Bronchial epithelial cell (primary cell): ENCODE measurements at places on chromosomes 3 and 15.
A peak's percentile ranks its signal among the peaks of the same experiment; 100 is the strongest.

- no peak for DNase-seq
These were observed 231.1 kb downstream of the NR2F2 start for GRCh38 chr15:96561593-96561992.

- no peak for DNase-seq
These were observed 28.3 kb upstream of the GALNT15 start for GRCh38 chr3:16146015-16146730.

GRCh38 chr3:195838714-195839113 lies 27.0 kb upstream of the MUC4 start:
- DNase-seq = no peak

DNA sequence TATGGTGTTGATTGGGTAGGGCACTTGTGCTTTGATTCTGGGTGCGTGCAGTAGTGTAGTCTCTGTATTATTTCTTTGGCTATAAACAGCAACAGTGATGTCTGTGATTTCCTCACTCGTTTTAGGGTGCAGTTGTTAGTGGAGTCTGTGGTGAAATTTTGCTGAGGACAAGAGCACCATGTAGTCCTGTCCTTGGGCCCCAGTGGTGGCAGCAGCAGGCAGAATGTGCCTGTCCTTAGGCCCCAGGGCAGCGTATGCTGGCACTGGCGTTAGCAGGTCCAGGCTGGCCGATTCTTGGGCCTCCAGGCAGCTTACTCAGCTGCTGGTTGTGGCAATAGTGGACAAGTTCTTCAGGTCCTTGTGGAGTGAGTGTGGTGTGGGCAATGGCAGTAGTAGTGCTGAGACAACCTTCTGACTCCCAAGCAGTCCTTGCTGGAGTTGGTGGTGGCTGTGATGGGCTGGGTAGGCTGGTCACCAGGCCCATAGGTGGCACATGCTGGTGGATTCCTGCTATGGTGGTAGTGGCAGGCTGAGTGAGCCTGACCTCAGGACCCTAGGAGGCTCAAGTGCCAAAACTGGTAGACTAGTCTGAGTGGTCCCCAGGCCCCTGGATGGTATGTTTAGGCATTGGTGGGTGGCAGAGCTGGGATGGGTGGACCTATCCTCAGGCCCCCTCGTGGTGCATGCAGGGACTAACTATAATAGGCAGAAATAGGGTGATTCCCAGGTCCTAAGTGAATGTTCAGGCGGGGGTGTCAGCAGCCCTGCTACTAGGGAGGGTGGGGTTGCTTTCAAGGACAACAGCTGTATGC lies 56.3 kb downstream of the TNFAIP8L3 start:
- DNase-seq = peak; percentile 72

DNA sequence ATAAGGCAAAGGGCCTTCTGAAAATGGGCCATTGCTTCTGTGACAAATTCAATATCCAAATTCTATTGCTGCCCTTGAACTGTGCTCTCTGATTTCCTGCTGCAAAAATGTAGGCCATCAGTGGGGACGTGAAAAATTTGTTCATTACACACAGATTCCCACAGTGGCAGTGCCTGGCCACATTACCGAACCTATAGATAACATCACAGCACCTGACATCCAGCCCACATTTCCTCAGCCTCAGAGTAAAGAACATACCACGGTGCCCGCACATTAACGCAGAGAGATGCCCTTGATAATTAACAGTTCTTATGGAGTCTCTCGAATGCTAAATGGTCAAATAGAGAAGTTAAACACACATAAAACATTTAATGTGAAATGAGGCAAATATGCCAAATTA lies 931.6 kb upstream of the CFAP20DC start:
- DNase-seq = no peak

DNA sequence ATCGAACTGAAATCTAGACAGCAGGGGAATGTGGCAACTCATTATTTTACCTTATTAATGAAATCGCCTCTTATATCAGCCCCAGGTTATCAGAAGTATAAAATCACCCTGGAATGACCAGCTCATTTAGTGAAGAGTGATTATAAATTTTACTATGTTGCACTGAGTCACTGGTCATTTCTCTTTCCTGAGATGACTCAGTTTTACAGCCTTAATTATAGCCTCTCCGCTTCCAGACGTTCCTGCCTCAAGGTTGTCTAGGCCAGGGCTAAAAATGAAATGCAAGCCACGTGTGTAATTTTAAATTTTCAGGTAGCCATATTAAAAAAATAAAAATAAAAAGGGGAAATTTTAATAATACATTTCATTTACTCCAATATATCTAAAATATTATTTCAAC lies 33.3 kb downstream of the DET1 start:
- DNase-seq = peak; percentile 11

DNA sequence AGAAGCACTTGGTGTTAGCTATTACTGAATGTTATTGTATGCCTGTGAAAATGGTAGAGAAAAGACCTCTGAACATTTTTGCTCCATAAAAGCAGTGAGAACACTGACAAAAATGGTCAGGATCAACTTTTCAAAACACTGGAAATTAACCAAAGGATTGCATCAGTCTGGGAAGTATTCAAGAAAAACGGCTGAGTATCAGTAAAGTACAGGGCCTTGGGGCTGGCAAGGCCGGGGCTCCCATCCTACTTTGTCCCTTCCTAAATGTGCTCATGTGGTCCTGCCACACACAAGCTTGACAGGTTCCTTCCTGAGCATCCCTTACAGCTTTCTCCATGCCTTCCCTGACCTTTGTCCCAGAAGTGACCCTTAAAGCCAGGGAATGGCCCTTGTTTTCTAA lies 84.0 kb downstream of the CFAP20DC start:
- no peak for DNase-seq

DNA sequence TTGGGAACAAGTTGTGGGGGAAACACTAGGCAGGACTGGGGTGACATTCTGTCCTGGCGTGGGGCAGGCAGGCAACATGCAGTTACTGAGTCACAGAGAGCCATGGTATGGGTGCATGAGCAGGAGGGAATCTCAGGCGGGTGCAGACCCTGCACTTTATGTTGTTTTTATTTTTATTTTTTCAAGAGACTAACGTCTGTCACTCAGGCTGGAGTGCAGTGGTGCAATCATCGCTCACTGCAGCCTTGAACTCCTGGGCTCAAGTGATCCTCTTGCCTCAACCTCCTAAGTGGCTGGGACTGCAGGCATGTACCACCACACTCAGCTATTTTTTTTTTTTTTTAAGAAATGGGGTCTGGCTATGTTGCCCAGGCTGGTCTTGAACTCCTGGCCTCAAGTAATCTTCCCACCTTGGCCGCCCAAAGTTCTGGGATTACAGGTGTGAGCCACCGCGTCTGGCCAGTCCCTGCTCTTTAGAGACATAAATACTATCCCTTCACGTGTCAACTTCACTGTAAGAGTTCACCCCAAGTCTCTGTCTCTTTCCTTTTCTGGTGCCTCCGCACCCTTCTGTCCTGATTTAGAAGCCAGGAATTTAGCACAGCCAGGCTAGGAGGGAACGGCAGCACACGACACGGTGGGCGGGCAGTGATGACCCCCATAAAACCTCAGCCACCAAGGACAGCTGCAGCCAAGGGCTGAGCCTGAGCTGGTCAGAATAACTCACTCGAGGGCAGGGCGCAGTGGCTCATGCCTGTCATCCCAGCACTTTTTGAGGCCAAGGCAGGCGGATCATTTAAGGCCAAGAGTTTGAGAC lies 72.8 kb upstream of the IQSEC1 start:
- DNase-seq = no peak

- no peak for DNase-seq
These were observed 53.6 kb upstream of the BCL6 start for GRCh38 chr3:187798531-187799530.

GRCh38 chr3:12932754-12933153 lies 91.4 kb upstream of the RPL32 start:
- DNase-seq = no peak

- no peak for DNase-seq
These were observed 21.0 kb upstream of the ATP2B2 start for GRCh38 chr3:10526366-10526765.
